ENCODE measurements at places on chromosomes 3 and 15.
A peak's percentile ranks its signal among the peaks of the same experiment; 100 is the strongest.

DNA sequence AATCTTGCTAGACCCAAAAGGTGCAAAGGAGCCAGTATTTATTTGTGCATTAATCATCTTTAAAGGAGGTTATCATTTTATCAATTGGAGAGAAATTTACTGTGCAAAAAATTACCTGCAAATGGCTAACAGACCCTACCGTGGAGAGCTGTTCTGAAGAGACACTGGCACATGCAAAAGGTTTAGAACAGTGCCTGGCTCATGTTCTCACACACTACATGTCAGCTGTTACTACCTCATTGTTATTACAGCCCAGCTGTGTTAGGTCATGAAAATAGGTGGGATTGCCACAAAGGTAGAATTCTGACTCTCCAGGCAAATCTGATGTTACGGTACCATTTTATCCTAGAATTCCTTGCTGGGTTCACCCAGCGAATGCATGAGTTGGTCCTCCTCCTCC, 137.3 kb downstream of the SNRK start:
- no peak for DNase-seq

DNA sequence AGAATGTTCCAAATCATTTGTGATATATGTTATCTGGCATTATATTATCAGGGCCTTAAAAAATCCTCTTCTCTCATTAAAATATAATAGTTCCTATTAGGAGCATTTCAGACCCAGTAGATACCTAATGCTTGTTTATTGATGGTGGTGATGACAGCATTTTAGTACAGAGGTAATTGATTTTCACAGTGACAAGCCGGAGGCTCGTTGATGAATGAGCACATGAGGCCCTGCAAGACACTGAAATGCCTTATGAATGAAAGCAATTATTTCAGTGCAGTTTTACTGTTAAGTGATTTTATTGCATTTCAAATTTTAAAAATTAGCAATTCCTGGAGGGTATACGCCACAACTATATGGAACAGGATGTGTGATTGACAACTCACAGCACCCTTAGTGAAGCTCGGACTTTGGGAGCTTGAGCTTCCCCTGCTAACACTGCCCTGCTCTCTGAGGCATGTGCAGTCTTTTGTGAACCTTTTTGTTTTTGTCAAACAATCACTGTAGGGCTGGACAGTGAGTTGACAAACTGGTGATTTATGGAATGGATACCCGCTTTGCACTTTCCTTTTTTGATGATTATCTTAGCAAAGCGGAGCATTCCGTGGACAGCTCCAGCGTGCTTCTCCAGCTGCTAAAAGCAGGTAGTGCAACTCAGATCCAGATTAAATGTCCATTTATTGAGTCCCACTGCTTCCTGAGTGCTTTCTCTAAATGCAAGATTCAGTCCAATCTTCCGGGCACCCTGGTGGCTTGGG, 187.0 kb upstream of the ATP10A start:
- peak; percentile 13 for DNase-seq

- no peak for DNase-seq
Observed at GRCh38 chr3:195583831-195584542, at the start of gene APOD. Gene APOD (minus strand): TSS chr3:195583940. CDS start chr3:195579461, 4,479 bp downstream.

DNA sequence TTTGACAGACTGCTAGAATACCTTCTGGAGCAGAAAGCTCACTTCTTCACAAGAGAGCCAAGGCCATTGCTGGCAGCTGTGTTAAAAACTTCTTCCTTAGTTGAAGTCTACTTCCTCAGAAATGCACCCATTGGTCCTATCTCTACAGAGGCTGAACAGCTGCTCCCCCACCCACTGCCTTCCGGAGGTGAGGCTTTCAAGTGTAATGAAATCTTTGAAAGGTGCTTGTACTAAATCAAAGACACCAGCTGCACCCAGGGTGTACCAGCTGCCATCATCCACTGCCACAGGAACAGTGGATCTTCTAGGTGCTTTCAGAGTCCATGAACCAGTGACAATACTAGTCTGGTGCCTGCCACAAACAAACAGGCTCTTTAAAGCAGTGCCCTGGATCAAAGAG, 26.4 kb upstream of the HERC1 start:
- DNase-seq = no peak

GRCh38 chr3:53700441-53700840, 145.8 kb downstream of the CHDH start:
- DNase-seq = no peak

- DNase-seq = no peak
Observed at GRCh38 chr3:127196466-127197299, 3.8 kb downstream of the PRR23E start.

- DNase-seq = peak; percentile 44
Observed at GRCh38 chr3:170222647-170223541, 670 bp downstream of the PRKCI start.

GRCh38 chr3:160869825-160870224, 113.8 kb downstream of the PPM1L start:
- peak; percentile 53 for DNase-seq

GRCh38 chr3:30302027-30302426, 304.4 kb upstream of the TGFBR2 start:
- no peak for DNase-seq

GRCh38 chr15:53522991-53523390, 236.5 kb downstream of the WDR72 start:
- no peak for DNase-seq

GRCh38 chr3:88013592-88013991, 45.2 kb downstream of the CGGBP1 start:
- no peak for DNase-seq

DNA sequence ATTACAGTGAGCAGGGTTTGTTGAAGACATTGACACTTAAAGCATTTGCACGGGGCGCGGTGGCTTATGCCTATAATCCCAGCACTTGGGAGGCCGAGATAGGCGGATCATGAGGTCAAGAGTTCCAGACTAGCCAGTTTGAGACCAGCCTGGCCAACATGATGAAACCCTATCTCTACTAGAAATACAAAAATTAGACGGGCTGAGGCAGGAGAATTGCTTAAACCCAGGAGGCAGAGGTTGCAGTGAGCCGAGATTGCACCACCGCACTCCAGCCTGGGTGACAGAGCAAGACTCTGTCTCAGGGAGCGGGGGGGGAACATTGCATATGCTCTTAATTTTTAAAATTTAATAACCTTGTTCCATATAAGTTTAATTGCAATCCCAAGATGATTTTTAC, 11.9 kb downstream of the STT3B start:
- no peak for DNase-seq

DNA sequence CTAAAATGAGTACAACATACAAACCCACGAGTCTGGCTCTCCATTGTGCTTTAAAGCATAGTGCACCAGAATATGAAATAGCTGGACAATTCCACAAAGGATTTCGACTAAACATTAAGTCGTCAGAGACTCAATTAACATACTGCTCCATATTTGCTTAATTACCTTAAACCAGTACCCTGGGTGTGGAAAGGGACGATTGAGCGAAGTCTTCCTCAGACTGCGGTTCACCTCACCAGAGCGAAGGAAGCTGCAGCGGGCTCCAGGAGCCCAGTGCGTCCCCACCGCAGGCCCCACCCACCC, 218 bp upstream of the TRPC1 start:
- no peak for DNase-seq

- DNase-seq = no peak
Observed at GRCh38 chr3:47019201-47019600, 39.7 kb downstream of the NBEAL2 start.

DNA sequence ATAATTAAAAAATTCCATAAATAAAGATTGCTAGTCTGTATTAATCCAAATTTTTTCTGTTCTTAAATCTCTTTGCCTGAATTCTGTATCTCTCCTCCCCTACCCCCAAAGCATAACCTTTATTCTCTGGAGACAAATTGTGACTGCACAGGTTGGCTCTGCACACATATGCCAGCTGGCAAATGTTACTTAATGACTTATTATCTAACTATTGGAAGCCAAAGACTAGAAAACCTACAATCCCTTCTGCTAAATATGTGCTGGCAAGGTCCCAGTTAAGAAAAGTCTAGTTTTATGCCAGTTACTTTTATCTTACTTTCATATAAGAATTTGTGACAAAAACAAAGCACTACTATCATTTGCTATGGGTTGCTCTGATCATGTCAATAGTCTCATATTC, 569.3 kb downstream of the MECOM start:
- no peak for DNase-seq

DNA sequence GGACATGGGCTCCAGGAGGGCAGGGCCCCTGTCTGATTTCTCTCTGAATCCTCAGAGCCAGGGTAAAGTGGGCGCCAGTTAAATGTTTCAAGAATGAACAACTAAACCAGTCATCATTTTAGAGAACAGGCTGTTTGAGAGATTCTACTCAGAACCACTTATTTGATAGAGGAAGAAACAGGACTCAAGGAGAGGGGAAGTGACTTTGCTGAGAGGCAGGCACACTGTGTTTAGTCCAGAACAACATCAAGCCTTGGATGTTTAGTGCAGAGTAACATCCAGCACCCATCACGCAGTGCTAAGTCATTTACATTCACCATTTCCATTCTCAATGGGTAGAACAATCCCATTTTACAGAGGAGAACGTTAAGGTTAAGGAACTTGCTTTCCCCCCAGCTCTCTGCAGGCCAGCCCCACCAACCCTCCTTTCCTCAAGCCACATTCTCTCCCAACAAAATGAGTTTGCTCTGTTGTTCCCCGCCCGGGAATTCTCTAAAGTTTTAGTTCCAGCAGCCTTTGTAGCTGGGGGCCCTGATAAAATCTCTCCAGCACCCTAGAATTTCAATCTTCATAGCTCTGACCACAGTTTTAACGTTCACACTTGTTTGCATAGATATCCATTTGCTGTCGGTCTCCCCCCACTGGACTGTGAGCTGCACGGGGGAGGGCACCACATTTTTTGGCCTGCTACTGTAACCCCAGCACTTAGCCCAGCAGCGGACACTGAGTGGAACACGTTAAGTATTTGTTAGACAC, 962 bp downstream of the NMNAT3 start:
- no peak for DNase-seq

- DNase-seq = no peak
Observed at GRCh38 chr3:14412831-14413380, 10.5 kb downstream of the SLC6A6 start.

DNA sequence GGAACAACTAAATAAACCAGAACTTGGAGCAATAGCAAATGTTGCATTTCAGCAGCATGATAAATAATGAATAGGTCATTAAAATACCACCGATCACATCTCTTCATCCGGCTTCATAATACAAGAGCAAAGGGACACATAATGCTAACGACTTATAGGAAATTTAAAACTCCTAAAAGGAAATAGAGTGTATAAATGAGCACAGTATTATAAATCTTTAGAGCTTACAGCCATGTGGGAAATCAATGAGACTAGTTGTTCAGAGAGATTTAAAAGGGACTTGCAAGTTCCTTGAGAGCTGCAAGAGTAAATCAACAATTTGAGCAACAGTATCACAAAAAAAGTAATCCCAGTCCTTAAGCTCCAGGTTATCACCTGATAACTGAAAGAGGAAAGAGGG, 677.0 kb downstream of the PLOD2 start:
- DNase-seq = no peak

GRCh38 chr15:92288755-92289154, 104.9 kb upstream of the ST8SIA2 start:
- DNase-seq = no peak

- DNase-seq = no peak
Observed at GRCh38 chr15:100926971-100927756, 8.0 kb downstream of the LRRK1 start.
